ENCODE measurements at places on chromosomes 1 and 21.

DNA sequence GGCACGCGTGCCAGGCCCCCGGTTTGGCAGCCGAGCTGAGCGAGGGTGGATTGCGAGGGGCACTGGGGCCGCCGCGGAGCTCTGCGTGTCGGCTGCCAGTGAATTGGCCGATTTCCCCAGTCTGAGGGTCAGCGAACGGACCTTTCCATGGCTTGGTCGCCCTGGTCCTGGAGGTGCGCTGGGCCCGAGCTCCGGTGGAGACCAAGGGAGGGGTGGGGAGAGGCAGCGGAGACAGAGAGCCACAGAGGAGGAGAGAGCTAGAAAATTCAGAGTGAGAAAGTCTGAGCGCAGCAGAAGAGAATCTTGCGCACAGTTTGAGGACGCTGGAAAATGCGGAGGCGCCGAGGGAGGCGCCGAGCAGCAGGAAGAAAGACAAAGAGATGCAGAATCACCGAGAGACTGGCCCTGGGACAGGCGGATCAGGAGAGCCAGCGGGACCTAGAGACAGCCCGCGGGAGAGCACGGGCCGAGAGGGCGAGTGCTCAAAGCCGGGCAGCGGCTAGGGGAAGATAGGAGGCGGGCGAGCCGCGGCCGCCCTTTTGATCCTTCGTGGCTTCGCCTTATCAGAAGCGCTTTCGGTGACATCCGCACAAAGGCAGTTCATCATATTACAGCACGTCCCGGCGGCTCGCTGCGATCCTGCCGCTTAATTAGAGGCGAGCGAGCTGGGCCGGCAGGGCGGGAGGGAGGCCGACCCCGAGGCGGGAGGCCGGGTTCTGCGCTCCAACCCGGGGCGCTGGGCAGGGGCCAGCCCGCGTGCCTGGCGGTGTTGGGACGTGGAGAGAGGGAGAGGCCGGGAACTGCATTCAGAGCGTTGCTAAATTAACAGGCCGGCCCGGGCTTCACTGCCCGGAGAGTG, 12.7 kb downstream of the PAX7 start:
- no peak for DNase-seq

- peak; percentile 11 for DNase-seq
Observed at GRCh38 chr1:147515045-147515869, 26.0 kb upstream of the BCL9 start.

DNA sequence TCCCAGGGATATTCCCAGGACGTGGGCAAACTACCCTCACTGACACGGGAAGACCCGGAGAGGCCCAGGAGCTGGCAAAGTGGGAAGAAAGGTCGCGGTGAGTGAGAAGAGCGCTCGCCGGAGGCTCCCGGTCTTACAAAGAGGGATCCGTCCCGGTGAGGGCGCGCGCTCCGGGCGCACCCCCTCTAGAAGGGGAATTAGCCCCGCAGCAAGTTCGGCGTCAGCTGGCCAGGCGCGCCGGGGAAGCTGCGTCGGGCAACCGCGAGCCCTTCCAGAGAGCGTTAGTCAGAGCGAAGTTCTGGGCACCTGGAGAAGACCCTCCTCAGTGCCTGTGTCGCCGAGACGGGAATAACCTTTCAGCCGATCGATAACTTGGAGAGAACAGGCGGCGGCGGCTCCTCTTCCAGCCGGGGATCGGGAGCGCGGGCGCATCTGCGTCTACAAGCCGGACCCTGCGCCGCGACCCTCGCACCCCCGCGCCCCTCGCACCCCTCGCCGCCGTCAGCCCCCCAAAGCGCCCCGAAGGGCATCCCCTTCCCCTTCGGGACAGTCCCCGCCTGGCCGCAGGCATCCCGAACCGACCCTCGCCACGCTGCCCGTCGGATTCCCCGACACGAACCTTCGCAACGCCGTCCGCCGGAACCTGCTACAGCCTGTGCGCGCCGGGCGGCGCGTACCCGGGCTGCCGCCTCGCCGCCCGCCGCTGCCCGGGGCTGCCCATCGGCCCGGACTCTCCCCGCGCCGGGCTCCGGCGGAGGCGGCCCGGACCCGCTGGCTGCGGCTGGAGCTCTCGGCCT, 485 bp downstream of the SIPA1L2 start:
- no peak for DNase-seq

- no peak for DNase-seq
Observed at GRCh38 chr1:63774617-63775417, 1.0 kb downstream of the ROR1 start.

DNA sequence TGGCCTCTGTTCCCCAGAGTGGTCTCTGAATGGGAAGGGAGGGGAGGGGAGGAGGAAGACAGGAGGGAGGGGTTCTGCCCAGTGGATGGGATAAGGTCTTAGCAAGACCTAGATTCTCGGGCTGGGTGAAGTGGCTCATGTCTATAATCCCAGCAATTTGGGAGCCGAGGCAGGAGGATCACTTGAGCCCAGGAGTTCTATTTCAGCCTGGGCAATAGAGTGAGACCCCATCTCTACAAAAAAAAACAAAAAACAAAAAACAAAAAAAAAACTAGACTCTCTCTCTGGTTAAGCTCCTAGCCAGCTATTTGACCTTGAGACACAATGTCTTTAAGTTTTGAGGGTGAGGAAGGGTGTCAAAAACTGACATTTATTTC, 11.4 kb downstream of the UQCRHL start:
- DNase-seq: no peak

Data from MV-4-11 (cell line).